PC-3 (cell line): ENCODE measurements at places on chromosomes 6 and 20. TPM values are rescaled to one million over a fixed set of nuclear protein-coding genes. Genes with fewer than 3 reads are reported as not detected.

Gene NINL
- 6.5 and 11.5 TPM in 2 replicates for total RNA-seq

Gene MCHR2
- not detected in 2 replicates for total RNA-seq

Gene CASS4
- total RNA-seq: 0.04 and 0.17 TPM in 2 replicates

Gene EYS
- 0.07 TPM in 1 of 2 replicates, not detected in the other for total RNA-seq
